Fibroblast of skin of right biceps (primary cell): ENCODE measurements at places on chromosomes 16 and 17.

- no peak for DNase-seq
These were observed 185.5 kb downstream of the NTN1 start for GRCh38 chr17:9206741-9207332.

DNA sequence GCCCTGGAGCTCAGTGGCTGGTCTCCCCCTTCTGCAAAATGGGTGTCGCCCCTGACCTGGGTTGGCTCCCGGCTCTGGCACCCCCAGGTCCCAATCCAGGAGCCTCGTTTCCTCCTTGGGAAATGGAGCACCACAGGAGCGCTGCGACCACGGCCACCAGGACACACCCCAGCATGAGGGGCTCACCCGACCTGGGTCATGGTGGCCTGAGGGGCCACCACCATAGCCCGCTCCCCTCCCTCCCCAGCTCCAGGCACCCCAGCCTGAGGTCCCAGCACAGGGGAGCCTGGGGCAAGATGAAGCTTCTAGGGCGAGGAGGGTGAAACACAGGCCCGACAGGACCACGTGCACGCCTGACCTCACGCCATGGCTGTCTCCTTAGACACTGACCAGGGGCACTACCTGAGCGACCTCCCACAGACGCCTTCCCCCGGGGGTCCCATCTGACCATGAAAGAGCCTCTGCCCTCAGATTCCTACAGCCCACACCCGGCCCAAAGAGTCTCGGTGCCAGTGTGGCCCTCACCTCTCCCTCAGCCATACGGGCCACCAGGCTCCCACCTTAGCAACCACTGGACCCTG, 11.8 kb downstream of the BCAR1 start:
- no peak for DNase-seq

GRCh38 chr17:62868723-62869122, 60.6 kb upstream of the MARCHF10 start:
- DNase-seq, result no peak

- no peak for DNase-seq
These were observed 3.1 kb upstream of the TLCD2 start for GRCh38 chr17:1713160-1713877.

DNA sequence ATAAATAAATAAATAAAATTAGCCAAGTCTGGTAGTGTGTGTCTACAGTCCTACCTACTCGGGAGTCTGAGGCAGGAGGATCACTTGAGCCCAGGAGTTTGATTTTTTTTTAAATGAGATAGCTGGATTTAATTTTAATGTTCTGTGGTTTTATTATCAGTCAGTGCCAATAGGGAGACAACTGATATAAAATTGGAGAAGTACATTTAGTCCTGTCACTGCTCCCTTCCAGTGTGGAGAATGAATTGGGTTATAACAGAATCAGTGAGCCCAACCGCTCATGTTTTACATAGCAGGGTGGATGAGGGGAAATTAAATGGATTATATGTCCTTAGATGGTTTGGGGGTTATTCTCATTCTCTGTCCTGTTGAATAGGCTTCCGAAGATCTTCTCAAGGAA, 6.2 kb downstream of the NME1 start:
- no peak for DNase-seq
